NCI-H774 (cell line): ENCODE measurements at places on chromosomes 3 and 15.
A peak's percentile ranks its signal among the peaks of the same experiment; 100 is the strongest.

DNA sequence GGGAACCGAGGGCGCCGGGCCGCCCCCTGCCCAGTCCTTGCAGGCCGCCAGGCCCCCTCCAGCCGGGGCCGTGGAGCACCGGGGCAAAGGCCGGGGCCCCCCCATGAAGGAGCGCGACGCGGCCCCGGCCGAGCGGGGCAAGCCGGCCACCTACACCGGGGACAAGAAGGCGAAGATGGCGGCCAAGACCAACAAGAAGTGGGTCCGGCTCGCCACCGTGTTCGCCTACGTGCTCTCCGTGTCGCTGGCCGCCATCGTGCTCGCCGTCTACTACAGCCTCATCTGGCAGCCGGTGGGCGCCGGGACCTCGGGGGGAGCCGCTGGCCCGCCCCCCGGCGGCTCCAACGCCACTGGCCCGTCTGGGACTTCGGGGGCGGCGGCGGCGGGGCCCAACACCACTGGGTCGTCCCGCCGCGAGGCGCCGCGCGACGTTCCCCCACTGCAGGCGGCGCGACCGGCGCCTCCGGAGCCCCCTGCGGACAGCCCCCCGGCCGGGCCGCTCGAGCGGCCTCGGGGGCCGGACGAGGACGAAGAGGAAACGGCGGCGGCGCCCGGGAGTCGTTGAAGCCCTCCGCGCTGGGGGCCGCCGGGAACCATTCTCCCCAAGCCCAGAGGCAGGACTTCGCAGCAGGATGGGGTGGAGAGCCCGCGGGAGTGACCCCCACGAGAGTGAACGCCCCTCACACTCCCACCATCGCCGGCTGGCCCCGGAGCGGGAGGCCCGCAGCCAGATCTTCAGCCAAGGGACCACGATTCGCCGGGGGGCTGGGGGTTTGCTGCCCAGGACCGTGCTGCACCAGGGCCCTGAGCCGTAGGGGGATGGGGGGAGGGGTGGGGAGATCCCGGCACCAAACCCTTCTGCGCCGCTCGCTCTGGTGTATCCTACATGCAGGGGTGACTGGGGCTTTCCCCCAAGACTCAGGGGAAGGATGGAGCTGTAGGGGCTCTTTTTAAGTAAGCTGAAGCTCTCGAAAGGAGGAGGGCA is 753 bp downstream of the INAFM2 start:
- no peak for DNase-seq

GRCh38 chr3:115503394-115503793 is 119.9 kb upstream of the GAP43 start:
- DNase-seq, result no peak

DNA sequence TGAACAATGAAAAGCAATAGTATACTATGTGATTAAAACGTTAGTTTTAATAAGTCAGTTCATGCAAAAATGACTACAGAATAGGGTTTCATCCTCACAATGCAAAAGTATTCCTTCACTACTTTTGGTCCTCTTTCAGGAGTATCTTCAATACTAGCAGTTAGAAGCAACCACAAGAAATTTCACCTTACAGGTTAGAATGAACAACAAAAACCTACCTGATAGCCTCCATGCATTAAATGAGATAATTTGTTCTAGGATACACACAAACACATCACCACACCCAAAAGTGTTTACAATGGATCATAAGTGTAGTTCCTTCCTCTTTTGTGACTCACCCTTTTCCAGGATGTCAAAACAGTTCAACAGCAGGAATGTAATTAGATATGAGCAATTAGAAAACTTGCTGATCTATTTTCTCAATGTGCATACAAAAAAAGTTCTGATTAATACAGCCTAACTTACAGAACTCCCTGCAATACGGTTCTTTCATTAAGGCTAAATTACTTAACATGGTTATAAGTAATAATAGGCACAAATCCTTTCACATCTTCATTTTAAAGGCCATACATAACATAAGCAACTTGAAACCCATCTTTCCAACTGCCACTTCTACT is 21.6 kb downstream of the UACA start:
- DNase-seq, result no peak

- DNase-seq, result no peak
Observed at GRCh38 chr3:112623717-112624116, 17.2 kb downstream of the CCDC80 start.

DNA sequence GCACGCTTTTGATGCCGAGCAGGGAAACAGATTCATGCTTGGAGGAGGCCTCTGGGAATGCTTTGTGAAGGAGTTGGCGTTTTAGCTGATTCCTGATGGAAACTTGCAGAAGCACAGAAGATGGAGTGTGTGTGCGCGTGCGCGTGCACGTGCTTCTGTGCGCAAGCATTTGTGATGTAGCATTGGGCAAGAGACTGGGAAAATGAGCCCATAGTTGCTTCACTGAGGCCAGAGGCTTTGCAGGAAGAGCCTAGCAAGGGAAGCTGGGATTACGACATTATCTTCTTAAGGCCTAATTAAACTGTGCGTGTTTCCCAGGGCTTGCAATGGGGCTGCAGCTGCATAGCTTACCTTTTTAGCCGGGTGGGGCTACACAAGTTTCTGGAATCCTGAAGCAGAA is 18.1 kb upstream of the AGBL1 start:
- DNase-seq, result no peak

- no peak for DNase-seq
Observed at GRCh38 chr15:27222479-27222878, 251.5 kb downstream of the GABRG3 start.

DNA sequence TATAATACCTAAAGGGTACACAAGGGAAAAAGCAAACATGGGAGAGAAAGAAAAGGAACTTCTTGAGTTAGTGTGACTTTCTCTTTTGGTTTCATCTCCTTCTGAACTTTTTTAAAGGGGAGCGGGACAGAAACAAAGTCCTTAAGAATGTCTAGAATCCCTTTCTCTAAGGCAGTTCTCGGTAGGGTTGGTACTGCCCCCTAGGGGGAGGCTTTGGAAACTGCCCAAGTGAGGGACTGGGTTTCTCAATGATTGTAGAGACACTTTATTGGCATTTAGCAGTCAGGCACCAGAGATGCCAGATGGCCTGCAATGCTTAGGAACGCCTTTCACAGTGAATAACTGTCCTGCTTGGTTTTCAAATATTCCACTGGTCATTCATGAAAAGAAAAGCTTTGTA is 172.7 kb downstream of the WDR72 start:
- DNase-seq, result no peak

- no peak for DNase-seq
Observed at GRCh38 chr3:167409611-167410010, 29.5 kb upstream of the ZBBX start.

DNA sequence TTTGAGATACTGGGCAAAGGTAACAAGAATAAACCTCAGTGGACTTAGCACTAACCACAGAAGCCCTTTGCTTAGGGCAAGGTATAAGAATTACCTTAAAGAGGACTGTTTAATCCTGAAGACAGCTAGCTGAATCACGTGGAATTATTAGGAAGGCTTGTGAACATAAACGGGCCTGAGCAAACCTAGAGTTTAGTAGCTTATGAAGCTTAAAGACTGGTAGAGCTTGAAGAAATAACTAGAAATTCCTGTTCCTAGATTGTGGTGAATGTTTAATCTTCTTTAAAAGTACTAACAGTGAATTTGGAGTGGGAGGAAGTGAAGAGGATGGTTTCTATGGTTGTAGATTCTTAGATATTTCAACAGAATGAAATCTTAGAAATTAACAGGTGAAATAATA is 428.9 kb upstream of the THRB start:
- DNase-seq, result no peak

GRCh38 chr3:107997671-107998070 is 93.2 kb downstream of the CD47 start:
- DNase-seq, result no peak

- DNase-seq, result no peak
Observed at GRCh38 chr3:104388619-104389018, 978.1 kb upstream of the ALCAM start.

DNA sequence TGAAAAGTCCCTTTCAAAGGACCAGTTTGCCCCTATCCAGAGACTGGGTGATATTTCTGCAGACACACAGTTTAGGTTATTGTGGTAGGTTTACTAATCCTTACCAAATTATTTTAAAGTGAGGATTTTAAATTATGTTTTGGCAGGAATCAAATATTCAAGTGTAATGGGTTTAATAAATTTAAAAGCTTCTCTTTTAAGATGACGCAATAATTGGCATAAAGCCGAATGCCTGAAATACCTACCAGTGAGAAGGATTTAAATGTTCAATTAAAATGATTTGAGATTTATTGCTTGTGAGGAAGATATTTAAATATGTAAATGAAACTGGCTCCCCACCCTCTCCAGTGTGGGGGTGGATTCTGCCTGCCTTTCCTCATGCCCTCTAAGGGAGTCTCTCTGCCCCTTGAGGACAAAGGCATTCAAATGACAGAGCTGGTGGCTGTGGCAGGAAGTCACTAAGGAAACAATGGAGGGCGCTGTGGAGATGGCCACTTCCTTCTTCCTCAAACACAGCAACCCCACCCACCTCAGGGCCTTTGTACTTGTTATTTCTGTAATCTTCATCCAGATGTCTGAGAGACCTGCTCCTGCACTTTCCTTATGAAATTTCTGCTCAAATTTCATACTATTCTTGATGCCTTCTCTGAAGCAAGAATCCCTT is 131.7 kb downstream of the TNIK start:
- no peak for DNase-seq

- DNase-seq, result no peak
Observed at GRCh38 chr3:67587301-67587700, 67.1 kb downstream of the SUCLG2 start.

- no peak for DNase-seq
Observed at GRCh38 chr3:174336784-174337183, 522.4 kb upstream of the NAALADL2 start.

DNA sequence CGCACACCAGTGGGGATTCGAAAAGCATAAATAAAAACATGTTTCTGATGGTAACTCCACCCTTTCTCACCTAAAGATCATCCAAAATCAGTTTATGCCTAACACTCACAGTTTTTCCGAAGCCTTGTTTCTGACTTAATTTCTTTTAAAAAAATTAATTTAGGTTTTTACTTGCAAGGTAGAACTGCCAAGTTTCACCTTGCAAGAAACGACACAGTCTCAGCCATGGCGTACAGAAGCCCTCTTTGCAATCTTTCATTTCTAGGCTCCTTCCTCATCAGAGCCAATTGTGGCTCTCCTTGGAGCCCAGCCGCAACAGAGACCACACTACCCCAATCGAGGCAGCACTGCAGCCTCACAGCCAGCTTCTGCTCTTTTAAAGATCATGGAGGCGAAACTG is 31.0 kb upstream of the FEZF2 start:
- no peak for DNase-seq

DNA sequence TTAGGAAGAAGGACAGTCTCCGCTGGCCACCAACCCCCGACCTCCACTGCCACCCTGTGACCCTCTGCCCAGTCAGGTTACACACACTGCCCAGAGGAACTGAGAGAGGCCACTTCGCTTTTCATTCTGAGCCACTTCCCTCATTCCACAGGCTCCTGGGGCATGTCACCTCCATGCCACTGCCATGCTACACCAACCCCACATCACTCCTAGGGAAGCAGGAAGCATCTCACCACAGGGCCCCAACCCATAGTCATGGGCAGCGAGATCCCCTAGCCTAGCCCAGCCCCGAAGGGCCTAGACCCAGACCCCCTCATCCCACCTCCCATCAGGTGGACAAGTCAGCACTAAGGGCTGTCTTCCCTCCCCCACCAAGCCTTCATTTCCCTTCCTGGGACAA is 1.4 kb downstream of the PLCB2 start:
- DNase-seq, result no peak

- no peak for DNase-seq
Observed at GRCh38 chr3:187665764-187666402, 4.3 kb downstream of the SST start.

DNA sequence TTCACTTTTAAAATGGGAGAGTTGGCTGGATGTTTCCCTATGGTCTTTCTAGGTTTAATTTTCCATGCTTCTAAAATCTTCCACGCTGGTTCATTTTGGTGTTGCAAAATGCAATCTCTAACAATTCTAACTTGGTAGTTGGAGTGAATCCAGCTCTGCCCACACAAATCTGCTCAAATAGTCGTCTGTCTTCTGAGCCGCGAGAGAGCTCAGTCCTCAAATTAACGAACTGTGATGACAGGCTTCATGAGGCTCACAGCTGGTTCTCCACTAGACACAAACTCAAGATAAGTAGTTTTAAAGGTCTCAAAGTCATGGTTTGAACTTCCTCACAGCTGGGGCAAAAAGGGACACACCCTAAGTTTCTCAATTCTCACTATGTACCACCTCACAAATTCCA is 178.6 kb upstream of the LYSMD4 start:
- DNase-seq, result no peak

- DNase-seq, result no peak
Observed at GRCh38 chr3:79249701-79250100, 518.1 kb downstream of the ROBO1 start.

DNA sequence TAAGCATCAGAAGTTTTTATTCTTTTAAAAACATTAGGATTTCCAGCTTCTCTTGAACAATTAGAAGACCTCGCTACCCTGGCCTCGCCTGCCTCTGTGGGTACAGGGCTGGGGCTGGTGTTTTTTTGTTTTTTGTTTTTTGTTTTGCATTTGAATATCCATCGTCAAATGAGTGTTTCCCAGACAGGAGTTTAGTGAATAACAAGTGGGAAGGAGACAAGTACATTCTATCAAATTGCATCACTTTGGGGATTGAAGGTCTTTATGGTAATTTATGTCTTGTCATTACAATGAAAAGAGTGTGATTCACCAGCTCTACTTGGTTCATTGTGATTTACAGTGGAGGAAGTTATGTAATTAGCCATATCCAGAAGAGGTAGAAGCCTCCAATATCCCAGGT is 161.1 kb upstream of the UBE2E1 start:
- DNase-seq, result no peak

DNA sequence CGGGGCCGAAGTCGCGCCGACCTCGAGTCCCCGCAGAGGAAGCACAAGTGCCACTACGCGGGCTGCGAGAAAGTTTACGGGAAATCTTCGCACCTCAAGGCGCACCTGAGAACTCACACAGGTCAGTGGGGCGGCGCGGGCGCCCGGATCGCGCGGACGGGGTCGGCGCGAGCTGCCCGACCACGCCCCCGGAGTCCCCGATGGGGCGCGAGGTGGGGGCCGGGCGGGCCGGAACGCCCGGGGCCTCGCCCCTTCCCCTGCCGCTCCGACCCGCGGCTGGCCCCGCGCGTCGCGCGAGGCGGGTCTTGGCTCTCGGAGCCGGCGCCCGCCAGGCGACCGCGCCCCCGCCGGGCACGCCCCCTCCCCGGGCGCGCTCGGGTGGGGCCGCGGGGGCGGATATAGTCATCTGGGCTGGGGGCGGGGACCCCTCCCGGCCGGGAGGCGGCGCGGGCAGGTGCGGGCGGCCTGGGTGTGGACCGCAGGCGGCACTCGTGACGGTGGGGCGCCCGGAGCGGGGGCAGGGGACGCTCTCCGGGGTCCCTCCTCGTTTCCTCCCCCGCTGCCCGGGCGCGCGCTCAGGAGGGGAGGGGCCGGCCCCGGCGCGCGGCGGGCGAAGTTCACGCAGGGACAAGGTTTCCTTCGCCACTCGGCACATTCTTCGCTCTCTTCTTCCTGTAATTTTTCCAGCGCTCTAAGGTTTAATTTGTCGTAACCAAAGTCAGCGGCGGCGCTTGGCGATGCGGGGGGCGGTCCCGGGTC is 1.2 kb downstream of the KLF13 start:
- DNase-seq, result peak; percentile 65
